Right atrium auricular region (tissue), 2 donors: ENCODE measurements at places on chromosomes 3 and 15. TPM values are rescaled to one million over a fixed set of nuclear protein-coding genes. Genes with fewer than 3 reads are reported as not detected.

CYP19A1 gene
- total RNA-seq = 2.4 TPM

THSD4 gene
- total RNA-seq = 41.2 TPM

IL1RAP gene
- 3.4 TPM for total RNA-seq

IL17RD gene
- 2.1 TPM for total RNA-seq

MUC20 gene
- 3.4 TPM for total RNA-seq

TMEM45A gene
- 14.3 TPM for total RNA-seq

- no peak for DNase-seq
Observed at GRCh38 chr15:99328106-99329072, 77.1 kb downstream of the LRRC28 start.

GRCh38 chr15:101307048-101307896 is 12.2 kb upstream of the SNRPA1 start:
- peak; percentile 50 for DNase-seq

DNA sequence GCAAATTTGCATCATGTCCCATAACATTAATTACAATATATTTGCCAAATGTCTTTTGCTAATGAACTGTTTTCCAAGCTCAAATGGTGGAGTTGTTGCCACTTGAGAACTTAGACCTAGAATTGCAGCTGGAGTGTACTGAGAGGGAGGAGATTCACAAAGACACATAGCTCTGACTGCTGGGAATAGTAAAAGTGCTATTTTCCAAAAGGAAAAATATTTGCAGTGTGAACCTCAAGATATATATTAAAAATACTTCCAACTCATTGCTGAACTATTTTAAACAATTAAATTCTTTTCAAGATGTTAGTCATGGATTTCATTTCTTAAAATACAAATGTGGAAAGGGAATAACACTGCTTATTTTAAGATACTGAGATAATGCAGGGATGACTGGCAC is 666.8 kb upstream of the ARPP21 start:
- DNase-seq = no peak

DNA sequence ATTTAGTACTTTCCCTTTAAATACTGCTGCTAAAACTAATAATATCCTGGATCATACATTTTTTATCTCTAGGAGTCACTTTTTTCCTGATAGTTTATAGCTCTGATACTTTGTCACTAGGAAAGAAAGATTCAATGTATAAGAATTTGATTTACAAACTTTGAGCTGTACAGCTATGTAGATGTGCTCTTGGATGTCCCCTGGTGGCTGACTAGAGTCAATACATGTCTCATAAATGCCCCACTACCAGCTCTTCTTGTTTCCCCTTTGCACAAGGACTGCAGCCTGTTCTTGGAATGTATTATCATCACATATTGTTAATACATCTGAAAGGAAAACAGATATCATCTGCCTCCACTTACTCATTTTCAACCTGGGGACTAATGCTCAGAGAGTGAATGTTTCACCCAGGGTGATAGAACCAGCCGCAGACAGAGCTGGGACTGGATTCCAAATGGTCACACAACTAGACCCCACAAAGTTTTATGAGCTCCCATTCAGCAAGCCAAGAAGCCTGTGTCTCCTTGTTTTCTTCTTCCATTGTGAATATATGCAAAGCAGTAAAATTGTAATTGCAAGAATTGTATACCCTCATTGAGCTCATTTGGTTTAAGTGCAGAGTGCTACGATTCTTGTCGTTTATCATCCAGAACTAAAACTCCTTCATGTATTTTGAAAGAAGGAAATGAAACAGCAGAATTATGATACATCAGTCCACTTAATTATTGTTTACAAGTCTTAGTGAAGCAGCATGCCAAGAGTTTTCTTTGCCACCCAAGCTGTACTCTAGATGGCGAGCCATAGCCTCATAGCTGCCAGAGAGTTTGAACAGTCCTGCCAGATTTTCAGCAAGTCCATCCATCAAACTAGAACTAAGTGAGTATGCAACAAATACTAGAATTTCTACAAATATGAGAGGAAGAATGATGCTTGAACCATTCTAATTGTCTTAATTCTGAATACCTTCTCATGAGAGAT is 261.6 kb upstream of the LMCD1 start:
- no peak for DNase-seq

GRCh38 chr15:70545526-70545925 is 217.8 kb downstream of the UACA start:
- no peak for DNase-seq

DNA sequence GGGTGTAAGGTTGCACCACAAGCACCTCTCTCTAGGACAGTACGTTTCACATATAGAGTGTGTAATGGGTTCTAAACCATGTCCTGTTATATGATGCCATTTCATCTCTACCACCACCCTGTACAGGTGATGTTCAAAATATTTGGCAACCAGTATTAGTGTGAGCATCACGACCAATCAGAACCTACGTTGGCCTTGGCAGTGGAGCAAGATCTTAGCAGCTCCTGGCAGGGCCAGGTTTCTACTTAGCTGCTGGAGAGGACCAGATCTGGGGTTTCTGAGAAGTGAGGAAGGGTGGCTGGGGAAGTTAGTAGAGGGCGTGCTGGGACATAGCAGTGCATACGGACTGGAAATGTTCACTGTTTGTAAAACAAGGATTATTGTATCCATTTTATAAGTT is 23.1 kb upstream of the MITF start:
- DNase-seq = no peak

DNA sequence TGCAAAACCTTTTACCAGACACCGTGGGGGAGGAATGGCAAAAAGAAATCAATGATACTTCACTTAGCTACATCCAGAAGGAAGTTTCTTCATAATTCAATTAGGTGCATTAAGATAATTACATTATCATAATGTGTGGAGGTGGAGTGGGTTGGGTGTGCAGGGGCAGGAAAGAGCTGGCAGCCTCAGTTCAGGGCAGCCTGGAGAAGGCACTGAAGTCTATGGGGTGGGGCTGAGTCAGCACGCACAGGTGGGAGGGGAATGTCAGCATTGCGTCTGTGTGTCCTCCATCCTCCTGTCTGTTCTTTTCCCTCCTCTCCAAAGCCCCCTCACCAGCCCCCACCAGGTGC is 278.8 kb downstream of the GABRG3 start:
- no peak for DNase-seq

DNA sequence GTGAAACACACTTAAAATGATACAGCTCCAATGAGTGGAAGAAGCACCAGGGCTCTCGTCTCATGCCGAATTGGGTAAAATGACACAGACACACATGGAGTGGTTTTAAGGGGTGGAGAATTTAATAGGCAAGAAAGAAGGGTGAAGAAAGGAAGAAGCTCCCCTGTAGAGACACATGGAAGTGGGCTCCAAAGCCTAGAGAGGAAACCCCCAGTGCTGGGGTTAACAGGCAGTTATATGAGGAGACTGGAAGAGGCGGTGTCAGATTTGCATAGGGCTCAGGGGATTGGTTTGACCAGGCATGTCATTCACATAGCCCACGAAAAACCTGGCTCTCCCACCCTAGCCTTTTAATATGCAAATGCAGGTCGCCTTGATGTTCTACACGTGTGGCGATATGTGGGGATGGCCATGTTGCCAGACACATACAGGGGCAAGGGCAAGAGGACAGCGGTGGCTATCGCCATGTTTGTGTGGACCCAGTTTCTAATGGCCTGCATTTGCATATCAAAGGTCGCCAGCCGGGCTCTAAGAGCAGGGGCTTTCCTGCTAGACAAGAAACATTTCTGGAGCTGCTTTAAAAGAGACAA is 1.9 kb upstream of the DPH6 start:
- DNase-seq = no peak

GRCh38 chr3:50427217-50427616 is 67.9 kb upstream of the TMEM115 start:
- no peak for DNase-seq

DNA sequence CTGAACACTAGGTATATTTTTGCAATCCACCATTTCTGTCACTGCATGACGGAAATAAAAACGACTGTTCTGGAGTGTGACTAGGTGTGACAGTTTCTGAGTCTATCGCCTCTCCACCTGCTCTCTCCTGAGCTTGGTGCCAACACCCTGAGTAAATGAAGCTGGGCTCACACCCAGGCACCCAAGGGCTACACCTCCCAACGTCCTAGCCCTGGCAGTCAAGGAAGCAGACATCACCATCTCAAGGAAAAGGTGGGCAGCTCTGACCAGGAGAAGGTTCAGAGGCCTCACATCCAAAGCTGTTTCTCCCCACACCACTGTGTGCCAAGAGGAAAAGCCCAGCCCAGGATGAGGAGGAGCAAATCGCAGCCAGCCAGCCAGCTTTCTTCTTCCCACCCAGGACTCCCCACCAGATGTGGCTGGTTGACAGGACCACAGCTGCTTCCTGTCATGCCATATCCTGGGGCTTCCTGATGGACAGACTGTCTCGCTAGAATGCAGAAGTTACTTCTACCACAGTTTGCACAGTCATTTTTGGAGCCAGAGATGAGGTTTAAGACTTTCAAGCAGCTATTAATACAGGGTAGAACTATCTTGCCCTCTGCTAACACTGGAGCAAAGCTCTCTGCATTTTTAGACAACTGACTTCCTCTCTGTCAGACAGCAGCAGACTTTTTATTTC is 3.3 kb downstream of the SCAMP2 start:
- DNase-seq = peak; percentile 81

GRCh38 chr3:165683947-165684346 is 153.3 kb downstream of the BCHE start:
- DNase-seq = no peak

DNA sequence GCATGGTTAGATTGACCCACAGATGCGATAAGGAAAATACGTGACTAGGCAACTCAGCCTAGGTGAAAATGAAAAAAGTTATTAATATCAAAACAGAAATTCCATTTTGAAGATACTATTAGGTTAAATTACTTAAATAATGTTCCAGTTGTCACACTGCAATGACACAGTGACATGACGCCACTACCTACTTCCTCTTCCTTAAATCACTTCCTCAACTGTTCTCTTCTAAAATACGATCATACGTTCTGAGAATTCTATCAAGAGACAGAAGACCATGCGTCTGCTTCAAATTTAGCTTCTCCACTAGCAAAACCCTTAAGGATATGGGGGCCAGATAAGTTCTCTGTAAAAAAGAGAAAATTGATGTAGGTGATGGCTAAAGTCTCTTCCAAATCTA is 18.2 kb downstream of the CMTM6 start:
- no peak for DNase-seq

DNA sequence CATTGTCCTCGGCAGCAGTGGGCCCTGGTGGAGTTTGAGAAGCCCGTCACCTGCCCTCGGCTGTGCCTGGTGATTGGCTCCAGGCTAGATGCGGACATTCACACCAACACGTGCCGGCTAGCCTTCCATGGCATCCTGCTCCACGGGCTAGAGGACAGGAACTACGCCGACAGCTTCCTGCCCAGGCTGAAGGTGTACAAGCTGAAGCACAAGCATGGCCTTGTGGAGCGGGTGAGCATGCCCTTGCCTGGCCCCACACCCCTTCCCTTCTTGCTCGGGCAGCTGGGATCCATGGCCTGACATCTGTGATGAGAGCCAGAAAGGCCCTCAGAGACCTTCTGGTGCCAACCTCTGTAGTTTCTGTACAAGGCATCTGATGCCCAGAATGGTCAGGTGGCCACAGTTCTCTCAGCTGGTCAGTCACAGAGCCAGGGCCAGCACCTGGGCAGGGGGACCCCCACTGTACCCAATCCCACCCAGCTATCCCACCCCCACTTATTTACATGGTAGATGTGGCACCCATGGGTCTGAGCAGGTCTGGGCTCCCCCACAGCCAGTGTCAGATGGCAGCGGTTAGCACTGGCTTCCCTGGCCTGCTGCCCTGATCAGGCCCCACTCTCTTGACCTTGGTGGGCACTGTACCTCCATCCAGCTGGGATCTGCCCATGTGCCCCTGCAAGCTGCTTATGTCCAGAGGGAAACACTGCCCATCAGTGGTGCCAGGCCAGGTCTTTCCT is 124.9 kb downstream of the DNAJB8 start:
- DNase-seq = no peak

DNA sequence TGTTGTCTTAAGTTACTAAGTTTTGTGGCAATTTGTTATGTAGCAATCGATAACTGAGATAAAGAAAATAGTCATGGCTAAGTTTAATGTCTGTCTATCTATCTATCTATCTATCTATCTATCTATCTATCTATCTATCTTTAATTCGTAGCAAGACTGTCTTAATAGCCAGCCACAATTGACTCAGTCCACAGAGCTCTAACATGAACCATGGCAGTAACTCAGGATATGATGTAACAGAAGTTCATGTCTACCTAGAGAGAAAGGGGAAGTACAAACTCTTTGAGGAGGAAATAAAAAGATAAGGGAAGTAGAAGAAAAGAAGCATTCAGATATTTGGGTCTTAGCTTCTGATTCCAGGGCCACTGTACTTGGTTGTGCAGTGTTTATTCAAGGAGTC is 61.5 kb upstream of the FNDC3B start:
- DNase-seq = no peak

GRCh38 chr15:89910891-89911626 is 1.7 kb downstream of the ARPIN start:
- DNase-seq = no peak

DNA sequence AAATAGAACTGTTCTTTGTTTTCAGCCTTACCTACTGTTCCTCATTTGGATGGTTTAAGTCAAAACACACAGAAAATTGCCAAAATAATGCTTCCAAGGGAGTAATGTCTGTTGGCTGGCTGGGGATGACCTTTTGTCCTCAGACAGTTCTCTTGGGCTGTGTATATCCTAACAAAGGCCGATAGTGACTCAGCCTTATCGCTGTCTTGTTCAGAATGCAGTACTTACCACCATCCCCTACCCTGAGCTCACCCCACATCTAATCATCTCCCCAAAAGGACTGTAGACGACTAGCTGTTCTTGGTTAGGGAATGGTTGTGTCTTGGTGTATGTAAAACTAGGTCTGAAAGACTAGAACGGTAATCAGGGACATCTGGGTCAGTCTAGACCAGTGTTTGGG is 35.0 kb downstream of the RAB11A start:
- no peak for DNase-seq

- DNase-seq = peak; percentile 85
Observed at GRCh38 chr15:45162771-45163507, 24.8 kb downstream of the SHF start.

- DNase-seq = no peak
Observed at GRCh38 chr3:110814170-110815007, 257.2 kb upstream of the NECTIN3 start.

GRCh38 chr15:59176653-59177316 is 29.9 kb upstream of the LDHAL6B start:
- DNase-seq = no peak
